SK-N-DZ (cell line): ENCODE measurements at places on chromosomes 1 and 21.

DNA sequence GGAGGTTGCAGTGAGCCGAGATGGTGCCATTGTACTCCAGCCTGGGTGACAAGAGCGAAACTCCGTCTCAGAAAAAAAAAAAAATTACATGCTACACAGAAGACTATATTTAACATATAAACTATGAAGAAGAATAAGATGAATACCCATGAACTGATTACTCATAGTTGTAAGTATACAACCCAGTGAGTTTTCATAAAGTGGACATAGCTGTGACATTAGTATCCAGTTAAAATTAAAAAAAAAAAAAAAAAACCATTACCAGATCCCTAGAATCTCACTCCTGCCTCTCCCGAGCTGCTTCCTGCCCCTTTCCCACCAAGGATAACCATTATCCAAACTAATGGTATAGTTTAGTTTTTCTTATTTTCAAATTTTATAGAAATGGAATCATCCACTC, 37.4 kb downstream of the UBE4B start:
- no peak for DNase-seq

DNA sequence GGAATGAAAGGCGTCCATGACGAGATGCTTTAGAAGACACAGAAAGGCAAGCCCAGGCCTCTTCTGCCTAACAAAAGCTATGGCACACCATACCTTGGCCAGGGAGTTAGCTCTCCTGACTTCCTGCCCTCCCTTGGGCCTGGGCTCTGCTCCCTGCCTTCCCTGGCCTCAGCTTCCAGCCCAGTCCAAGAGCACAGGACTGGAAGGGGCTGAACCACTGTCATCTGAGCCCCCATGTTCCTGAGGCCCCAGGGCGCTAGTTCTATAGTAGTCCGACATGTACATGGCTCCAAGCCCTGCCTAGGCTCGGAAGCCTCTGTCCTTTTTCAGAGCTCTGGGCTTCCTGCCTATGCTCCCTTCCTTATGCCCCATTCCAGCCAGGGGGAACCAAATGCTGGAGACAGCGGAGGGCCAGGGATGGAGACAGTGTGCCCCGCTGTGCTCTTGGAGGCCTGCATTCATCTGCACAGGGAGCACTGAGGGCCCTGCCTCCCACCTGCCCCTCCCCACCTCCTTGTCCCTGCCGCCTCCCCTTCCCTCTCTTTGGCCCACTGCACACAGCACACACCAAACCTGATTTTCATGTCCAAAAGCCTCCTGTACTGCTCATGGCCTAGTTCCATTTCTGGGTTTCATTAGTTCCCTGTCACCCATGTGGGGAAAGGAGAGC, 240.1 kb downstream of the RHOU start:
- DNase-seq, result no peak

DNA sequence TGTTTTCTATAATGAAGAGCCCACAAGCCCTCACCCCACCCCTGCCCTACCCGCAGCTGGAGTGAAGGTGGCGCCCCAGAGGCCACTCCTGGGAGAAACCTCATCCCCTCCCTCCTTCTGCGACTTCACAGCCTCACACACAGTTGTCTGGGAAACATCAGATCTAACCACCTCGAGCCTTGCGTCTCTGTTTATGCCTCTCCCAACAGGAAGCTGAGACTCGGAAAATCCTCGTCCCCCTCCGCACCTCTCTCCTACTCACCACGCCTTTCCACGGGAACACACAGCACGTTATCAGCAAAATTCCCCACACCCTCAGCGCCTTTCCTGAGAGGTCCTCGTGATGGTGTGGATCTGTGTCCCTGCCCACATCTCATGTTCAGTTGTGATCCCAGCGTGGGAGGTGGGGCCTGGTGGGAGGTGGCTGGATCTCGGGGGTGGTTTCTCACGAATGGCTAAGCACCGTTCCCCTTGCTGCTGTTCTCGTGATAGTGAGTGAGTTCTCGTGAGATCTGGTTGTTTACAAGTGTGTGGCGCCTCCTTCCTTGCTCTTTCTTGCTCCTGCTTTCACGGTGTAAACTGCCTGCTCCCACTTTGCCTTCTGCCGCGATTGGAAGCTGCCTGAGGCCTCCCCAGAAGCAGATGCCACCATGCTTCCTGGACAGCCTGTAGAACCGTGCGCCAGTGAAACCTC, 190.6 kb downstream of the KIF26B start:
- DNase-seq, result no peak

DNA sequence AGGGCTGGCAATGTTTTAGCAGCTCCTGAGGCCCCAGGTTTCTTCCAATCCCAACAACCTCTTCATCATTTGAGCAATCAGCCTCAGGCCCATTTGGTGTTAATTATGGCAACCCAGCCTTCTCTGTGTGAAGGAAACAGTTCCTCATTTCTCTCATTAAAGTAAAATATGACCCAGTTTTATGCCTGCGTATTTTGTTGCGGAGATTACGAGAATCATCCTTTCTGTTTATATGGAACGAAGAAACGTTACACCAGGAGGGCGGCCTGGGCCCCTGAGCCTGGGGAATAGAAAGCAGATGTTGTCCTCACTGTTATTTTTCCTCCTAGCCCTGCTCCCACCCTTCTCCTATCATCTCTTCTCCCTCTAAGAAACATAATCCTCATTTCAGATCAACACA, 332.2 kb upstream of the USP24 start:
- no peak for DNase-seq

GRCh38 chr1:230043081-230043480, 24.0 kb upstream of the GALNT2 start:
- DNase-seq, result no peak

GRCh38 chr1:200342511-200343311, 67.1 kb downstream of the ZNF281 start:
- DNase-seq, result no peak

DNA sequence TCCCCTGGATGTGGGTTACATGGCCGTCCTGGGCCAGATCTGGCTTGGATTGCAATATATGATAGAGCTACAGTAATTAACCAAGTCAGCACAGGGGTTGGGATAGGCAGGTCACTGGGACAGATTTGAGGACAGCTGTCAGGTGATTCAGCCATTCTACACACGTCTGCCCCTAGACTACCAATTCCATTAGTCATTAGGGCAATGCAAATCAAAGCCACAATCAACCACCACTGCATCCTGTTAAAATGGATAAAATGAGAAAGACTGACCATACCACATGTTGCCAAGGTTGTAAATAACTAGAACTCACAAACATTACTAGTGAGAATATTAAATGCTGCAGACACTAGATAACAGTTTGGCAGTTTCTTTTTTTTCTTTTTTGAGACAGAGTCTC, 16.0 kb downstream of the C21orf58 start:
- DNase-seq, result no peak

- DNase-seq, result no peak
These were observed 23.4 kb upstream of the PRRX1 start for GRCh38 chr1:170640581-170640980.
